ENCODE measurements at places on chromosomes 7 and 10.
A peak's percentile ranks its signal among the peaks of the same experiment; 100 is the strongest.

DNA sequence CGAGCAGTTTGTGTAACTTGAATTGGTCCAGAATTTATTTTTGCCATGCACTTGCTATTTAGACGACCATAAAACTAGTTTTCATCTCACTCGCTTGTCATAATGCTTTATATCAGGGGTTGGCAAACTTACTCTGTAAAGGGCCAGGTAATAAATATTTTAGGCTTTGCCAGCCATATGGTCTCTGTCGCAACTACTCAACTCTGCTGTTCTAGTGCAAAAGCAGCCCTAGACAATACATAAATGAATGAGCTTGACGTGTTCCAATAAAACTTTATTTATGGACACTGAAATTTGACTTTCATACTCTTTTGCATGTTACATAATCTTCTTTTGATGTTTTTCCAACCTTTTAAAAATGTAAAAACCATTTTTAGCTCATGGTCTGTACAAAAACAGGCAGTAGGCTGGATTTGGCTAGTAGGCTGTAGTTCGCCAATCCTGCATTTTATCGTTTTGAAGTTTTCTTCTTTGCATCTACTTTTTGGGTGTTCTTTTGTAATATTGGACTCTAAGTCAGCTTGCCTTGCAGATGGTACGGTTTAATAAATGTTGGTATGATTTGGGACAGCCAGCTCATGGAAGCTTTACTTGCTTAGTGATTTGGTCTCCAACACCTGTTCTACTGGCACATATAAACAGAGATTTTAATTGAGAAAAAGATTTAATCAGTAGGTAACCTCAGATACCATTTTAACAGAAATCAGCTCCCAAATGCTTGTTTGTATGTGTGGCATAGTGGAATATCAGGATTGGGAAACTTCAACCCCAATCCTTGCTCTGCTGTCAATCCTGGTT lies 25.6 kb downstream of the SND1 start:
- DNase-seq, result no peak

GRCh38 chr10:58791137-58791536 lies 278.5 kb downstream of the BICC1 start:
- DNase-seq, result no peak

DNA sequence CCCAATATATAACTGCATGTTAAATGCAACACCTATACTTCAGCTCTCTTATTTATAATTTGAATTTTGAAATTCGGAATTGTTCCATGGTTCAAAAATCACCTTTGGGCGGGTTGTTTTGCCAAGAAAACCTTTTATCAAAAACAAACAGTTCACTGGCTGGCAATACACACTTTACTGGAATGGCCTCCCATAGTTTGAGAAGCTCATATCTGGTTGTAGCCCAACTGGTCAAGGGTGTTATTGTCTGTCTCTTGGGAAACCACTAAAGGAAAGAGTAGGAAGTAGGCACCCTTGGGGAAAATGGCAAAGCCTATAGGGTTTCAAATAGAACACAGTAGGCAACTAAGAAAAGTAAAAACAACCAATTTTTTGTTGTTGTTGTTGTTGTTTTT lies 117.9 kb downstream of the HIPK2 start:
- DNase-seq, result no peak

- DNase-seq, result no peak
These were observed 104.6 kb upstream of the KIF5B start for GRCh38 chr10:32160864-32161263.

- no peak for DNase-seq
These were observed 73.5 kb downstream of the RTKN2 start for GRCh38 chr10:62194924-62195674.

DNA sequence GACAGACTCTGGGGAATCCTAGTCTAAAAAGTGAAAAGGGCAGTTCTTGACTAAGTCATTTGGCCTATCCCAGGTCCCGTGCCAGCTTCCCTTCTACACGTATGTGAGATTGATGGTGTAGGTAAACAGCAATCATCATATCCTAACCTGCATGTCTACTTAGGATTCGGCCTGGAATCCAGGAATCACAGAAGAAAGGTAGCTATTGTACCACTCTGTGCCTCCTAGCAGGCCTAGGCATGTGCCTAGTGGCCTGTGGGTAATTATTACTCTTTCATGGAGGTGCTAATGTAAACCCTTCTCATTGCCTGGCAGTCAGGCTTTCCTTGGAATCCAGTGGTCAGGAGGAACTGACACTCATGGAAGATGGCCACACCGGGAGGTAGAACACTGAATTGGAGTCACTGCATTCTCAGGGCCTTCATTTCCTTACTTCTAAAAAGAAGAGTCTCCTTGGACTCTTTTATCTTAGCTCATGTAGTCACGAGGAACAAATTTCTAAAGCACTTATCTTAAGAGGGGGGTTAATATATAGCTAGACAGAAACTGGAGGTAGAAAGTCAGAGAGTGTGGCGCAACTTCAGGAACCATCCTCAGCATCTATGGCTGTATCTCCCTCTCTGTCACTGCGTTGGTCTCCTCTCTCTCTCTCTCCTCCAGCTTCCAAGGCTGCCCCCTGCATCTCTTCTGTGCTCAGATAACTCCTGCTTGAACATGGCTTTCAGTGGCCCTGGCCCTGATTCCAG lies 122.5 kb downstream of the C1GALT1 start:
- no peak for DNase-seq

- DNase-seq, result no peak
These were observed 1.5 kb downstream of the PRKAR2B start for GRCh38 chr7:107045980-107046379.

DNA sequence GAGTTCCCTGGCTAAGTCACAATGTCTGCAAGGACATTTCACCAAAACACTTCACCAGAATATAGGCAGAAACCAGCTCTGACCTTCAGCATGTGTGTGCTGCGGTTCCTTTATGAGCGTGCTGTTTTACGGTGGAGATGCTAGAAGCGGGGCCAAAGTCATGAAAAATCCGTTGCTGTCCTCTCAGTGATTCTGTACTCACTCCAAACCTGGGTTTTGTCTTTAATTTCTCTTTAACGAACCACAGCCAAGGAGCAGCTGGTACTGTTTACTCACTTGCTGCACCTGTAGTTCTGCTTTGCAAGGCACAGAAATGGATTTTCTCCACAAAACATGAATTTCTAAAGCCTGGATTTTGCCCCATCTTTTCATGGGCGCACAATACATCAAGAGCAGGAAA lies 639.9 kb downstream of the PHTF2 start:
- no peak for DNase-seq

DNA sequence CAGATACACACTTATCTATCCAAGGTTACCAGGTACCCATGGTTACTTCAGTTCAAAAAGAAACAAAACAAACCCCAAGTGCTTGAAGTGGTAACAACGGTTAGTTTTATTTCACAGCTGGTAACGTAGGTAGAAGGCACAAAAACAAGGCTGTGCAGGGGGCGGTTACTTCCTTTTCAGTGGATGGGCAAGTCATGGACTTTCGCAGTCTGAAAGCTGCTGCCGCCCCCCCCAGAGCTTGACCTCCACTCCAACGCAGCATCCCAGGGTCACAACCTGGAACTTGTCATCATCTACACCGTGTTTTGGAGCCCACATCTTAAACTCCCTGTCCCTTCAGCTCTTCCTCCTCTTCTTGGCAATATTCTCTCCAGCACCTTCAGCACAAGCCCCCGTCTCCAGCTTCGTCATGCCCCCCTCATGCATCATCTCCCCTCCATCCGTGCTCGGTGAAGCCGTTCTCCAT lies 181.2 kb upstream of the ITGB1 start:
- no peak for DNase-seq

GRCh38 chr7:55128693-55129394 lies 110.0 kb downstream of the EGFR start:
- DNase-seq, result no peak

DNA sequence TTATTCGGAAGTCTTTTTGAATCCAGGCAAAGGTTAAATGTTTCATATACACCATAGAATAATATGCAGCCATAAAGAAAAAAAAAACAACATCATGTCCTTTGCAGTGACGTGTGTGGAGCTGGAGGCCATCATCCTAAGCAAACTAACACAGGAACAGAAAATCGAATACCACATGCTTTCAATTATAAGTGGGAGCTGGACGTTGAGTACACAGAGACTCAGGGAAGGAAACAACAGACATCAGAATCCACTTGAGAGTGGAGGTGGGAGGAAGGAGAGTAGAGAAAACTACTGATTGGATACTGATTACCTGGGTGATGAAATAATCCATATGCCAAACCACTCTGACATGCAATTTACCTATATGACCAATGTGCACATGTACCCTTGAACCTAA lies 293.4 kb downstream of the KLF6 start:
- no peak for DNase-seq

DNA sequence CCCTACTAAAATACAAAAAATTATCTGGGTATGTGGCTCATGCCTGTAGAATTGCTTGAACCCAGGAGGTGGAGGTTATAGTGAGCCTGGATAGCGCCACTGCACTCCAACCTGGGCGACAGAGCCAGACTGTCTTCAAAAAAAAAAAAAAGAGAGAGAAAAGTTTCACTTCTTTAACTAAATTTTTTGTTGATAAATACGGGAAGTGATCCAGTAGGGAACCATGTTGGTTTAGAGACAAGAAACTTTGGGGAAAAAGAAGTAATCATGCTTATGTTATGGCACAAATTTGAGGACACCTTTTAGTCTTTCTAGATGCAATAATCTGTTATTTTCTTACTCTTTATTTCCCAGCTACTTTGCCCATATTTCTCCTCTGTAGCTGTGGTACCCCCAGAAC lies 309.7 kb downstream of the TYW1 start:
- peak; percentile 49 for DNase-seq

DNA sequence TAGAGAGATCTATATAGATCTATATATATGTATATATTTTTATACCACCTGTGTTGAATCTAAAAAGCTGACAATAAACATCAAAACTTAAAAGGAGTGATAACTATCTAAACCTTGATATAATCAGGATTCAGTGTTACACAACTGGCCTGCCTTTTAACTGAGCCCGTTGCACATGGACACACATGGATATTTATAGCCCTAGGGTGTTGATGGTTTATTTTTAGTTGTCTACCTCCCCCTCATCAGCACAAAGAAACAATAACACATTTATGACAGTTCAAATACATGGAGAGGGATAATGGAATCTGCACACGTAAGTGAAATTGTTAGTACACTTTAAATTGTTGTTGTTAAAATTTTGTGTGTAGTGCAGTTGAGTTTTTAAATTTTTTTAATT lies 336.9 kb downstream of the ZNF248 start:
- DNase-seq, result no peak

GRCh38 chr10:70784016-70784415 lies 1.2 kb downstream of the TBATA start:
- peak; percentile 39 for DNase-seq

- no peak for DNase-seq
These were observed 14.4 kb downstream of the SPOCK2 start for GRCh38 chr10:72073708-72074573.

- no peak for DNase-seq
These were observed 883 bp upstream of the TRA2A start for GRCh38 chr7:23532490-23533237.

DNA sequence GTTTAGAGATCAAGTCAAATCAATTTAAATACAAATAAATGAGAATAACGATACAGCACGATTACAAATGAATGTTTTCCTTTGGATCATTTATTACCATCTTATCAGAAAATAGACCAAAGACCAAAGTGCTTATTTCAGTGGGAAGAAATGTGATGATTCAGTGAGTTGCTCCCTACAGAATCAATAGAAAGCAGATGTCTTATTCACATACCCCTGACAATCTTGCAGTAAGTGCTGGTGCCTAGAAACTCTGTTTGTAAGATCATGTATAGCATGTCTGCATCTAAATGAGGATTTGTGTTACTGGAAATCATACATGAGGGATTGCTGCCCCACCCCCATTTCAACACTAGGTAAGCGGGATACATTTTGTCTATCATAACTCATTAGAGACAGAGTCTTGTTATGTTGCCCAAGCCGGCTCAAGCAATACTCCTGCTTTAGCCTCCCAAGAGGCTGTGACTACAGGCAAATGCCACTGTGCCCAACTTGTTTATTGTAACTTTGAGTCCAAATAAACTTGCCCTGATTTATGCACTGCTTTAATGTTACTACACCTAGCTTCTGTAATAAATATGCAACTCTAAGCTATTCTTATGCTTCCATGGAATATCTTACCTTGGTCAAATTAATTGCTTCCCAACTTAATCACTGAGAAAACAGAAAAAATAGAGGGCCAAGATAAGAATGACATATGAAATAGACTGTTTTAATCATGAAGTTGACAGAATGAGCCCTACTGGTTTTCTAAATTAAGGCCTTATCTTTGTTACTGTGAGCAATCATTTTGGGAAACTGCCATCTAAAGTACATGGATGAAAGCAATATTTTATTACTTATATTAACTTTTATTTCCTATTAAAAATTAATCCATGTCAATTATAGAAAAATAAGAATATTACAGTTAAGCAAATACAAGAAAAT lies 82.5 kb downstream of the AHR start:
- DNase-seq, result no peak

GRCh38 chr10:69612760-69613159 lies 17.3 kb upstream of the FAM241B start:
- no peak for DNase-seq

- no peak for DNase-seq
These were observed 68.1 kb upstream of the SFMBT2 start for GRCh38 chr10:7478727-7479457.

DNA sequence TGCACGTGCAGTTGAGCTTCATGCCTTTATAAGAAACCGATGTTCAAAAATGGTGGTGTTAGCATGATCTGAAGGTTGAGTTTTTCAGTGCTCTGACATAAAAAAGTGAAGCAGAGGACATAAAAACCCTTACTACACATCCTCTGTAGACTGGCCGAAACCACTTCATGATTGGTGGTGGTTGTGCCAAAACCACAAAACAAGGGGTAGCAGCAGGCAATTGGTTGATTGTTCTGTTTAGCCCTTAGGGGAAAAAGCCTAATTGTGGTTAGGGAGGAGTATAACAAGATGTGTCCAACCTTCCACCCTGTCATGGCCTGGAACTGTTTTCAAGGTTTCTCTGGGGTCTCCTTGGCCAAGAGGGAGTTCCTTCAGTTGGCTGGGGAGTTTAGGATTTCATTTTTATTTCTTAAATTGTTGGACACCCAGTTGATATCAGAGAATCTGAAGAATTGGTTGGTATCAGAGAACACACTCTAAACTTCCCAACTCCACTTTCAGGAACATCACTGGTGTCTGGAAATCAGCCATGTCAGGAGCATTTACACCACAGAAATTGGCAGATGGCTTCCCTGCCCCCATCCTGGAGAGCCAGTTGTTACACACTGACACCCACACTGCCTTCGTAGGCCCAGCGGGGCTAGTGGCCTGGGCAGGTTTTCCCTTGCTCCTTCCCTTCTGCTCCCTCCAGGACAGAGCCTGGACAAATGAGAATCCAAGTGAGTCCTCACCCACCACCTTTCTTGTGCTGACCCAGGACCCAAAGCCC lies 18.8 kb downstream of the MRPS24 start:
- DNase-seq, result no peak

GRCh38 chr7:47877336-47877735 lies 70.9 kb downstream of the PKD1L1 start:
- no peak for DNase-seq

GRCh38 chr7:47669901-47670384 lies 88.0 kb upstream of the TNS3 start:
- DNase-seq, result peak; percentile 69
